ENCODE measurements at places on chromosomes 12 and 14. TPM values are rescaled to one million over a fixed set of nuclear protein-coding genes. Genes with fewer than 3 reads are reported as not detected.
A peak's percentile ranks its signal among the peaks of the same experiment; 100 is the strongest.

- DNase-seq, result no peak
Measured at GRCh38 chr14:75247939-75248338, 30.7 kb upstream of the FOS start.

The RNFT2 gene
- 2.4 TPM for total RNA-seq

- peak; percentile 75 for DNase-seq
Measured at GRCh38 chr12:80044694-80045046, 54.7 kb upstream of the OTOGL start.

DNA sequence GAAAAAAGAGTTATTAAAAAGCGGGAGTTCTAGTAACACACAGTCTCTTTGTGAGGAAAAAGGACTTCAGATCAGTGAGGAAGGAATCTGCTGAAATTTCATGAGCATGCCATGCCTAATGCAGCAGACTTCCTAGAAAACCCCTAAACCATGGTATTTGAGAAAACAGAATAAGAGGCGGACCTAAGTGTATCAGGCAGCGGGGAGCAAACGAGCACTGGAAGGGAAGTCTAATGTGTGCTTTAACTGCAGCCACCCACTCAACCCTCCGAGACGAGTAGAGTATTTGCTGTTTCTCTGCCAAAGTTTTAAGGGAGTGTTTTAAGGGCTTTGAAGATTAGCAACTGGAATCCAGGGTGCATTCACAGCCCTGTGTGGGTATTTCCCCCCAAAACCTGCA is 36.5 kb downstream of the ACADS start:
- no peak for DNase-seq

The CCDC63 gene
- total RNA-seq, result not detected

GRCh38 chr14:51554953-51555352 is 96.8 kb upstream of the FRMD6 start:
- DNase-seq, result peak; percentile 36

All from myocyte (in vitro differentiated cells).